ENCODE measurements at places on chromosomes 6 and 20.

GRCh38 chr6:20916086-20916485 lies 381.8 kb downstream of the CDKAL1 start:
- no peak for DNase-seq

DNA sequence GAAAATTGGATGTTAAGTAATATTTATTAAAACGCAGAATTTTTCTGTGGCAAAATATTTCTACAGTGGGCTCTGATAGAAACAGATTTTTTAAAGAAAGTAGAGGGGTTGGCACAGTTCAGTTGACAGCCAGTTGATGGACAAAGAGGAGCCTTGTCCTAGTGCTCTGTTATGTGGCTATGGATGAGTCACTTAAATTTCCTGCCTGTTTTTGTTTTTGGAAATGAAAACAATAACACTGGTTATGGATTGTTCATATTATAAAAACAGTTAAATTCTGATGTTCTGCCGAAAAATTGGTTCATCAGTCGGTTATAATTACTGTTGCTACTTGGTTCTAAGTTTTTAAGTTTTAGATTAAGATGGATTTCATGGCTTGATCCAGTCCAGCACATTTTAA lies 42.8 kb downstream of the MYO6 start:
- no peak for DNase-seq

GRCh38 chr6:44497807-44498206 lies 110.3 kb downstream of the CDC5L start:
- DNase-seq = no peak

DNA sequence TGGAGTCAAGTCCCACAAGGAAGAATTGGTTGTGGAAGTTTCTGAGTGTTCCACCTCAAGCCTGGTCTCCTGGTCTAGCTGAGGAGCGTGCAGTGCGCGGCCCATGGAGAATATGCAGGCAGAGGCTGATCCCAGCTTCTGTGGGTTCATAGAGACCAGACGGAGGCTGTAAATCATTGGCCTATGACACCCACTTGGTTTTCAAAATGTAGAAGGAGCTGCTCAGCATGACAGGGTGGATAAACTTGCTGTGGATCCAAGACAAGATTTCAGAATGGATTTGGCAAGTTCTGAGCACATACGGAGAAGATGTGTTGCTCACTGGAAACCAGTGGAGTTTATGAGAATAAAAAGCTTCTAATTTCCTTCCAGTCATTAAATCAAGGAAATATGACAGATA lies 744 bp downstream of the KIF25 start:
- DNase-seq = no peak

- no peak for DNase-seq
These were observed 11.5 kb upstream of the CST3 start for GRCh38 chr20:23649242-23649641.

DNA sequence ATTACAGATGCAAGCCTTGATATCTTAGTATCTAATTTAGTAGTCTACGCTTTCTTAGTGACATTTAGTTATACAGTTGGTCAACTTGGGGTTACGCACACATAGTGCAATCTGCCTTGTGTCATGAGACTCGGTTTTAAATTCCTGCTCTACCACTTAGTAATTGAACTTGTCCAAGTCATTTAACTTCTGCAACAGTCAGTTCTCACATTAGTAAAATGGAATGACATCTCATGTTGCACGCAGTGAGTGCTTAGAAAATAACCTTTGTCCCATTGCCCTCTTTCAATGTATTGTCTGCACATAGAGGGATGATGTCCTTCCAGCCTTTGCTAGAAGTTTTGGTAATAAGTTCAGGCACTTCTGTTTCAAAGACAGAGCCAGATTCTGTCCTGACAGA lies 48.6 kb downstream of the TMEM170B start:
- no peak for DNase-seq

DNA sequence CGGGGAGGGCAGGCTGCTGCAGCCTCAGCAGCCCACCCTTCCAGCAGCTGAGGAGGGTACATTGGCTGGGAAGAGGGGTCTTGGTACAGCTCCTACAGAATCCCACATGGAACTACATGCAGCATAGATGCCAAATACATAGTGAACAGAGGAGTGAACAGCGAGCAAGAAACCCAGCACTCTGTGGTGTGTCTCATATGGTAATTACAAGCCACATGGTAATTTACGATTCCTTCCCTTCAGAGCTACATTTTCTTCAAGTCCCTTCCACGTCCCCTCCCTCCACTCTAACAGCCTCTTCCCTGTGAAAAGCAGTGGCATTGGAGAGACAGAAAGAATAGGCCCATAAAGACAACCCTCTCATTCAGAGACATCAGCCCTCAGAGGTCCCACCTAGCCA lies 167.7 kb downstream of the SYNDIG1 start:
- DNase-seq = no peak

- no peak for DNase-seq
These were observed 59.3 kb downstream of the DLL1 start for GRCh38 chr6:170231293-170232185.

GRCh38 chr6:10621213-10621612 lies 73.2 kb downstream of the C6orf52 start:
- no peak for DNase-seq

DNA sequence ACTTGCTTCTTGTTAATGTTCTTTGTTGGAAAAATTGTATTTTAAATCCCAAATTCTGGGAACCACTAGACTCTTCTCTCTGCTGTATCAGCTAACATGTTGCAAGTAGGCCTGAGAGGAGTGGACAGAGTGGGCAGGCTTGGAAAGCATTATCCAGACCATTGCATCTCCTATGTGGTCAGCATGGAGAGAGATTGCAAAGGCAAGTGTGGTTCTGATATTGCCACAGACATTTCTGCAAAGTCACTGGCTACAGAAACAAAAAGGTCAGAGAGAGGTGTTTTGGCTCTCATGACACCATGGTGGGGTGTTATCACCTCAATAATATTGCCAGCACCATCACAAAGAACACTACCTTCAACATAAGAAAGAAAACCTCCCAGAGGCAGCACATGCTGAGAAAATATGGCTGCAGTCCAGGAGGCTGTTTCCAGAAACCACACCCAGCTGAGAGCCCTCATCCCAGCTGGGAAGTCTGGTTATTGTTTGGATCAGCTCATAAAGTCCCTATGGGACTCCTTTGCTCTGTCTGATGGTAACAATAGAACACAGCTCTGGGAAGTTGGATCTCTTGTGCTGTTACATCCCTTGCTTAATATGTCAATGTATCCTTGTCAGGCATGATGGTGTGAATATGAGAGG lies 78.2 kb upstream of the TBX18 start:
- DNase-seq = no peak

DNA sequence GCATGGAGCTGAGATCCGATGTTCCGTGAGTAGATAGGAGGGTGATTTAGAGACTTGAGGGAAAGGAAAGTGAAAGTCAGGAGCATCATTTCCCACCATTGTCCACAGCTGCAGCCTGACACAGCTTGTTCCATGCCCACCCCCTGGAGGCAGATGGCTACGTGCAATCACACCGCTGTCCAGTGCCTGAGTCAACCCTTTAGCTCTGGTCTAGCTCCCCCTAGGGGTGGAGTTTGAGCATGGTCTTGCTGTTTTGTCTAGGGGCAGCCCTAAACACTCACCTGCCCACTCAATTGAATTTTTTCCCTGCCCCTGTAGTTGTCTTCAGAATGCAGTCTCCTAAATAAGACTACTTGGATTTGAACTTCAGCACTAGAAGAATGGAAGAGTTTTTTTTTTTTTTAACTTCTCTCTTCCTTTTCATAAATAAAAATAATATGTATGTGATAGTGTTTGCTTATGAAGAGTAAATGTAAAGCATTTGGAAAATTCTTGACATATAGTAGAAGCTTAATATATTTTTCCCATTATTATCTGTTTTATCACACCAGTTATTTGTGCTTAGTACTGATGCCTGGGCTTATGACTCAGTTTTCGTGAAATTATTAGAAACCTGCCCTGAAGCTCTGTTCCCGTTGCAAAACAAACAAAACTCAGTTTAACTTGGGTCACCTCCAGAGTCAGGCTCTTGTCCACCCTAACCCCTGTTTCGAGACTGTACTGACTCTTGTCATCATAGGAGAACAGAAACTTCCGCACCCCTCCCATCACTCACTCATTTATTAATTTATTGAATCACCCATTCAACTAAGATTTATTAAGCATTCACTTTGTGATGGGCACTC lies 814.8 kb downstream of the MAFB start:
- DNase-seq = peak; percentile 27

- DNase-seq = no peak
These were observed 64.9 kb upstream of the HMGCLL1 start for GRCh38 chr6:55643861-55644260.

GRCh38 chr6:491233-491632 lies 99.7 kb downstream of the IRF4 start:
- DNase-seq = peak; percentile 46

GRCh38 chr6:42711930-42712329 lies 10.5 kb downstream of the PRPH2 start:
- DNase-seq = no peak

- no peak for DNase-seq
These were observed 15.1 kb downstream of the BMP7 start for GRCh38 chr20:57251344-57251743.

GRCh38 chr20:52410731-52411234 lies 219.2 kb upstream of the ZFP64 start:
- no peak for DNase-seq

DNA sequence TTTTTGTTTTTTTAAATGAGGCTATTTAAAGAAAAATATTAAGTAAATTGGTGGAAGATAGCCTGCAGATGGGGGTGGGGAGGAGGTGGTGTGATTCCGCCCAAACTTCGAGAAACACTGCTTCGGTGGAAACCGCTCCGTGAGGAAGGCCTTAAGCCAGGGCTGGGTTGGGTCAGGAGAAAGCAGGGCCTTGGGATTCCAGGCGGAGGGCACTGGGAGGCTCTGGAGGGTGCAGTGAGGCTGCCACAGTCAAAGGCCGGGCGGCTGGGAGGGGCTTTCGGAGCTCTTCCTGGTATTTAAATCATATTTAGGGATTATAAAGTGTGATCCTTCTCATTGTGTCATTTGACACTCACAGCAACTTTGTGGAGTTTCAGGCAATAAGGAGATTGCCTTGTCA lies 22.2 kb upstream of the SCRT2 start:
- no peak for DNase-seq

All from stimulated activated CD8-positive, alpha-beta memory T cell treated with anti-CD3 and anti-CD28 coated beads, Interleukin-7, amount 100 ng/mL, for 48 hours (primary cell).